ENCODE measurements at places on chromosomes 12 and 14.

GRCh38 chr12:97760601-97761000 is 298.0 kb downstream of the RMST start:
- H3K27ac ChIP-seq = no peak overlapping the region
- H3K36me3 ChIP-seq = peaks cover 4% of the 10 kb centered on the region
- no peaks in the 10 kb centered on the region for H3K27me3 ChIP-seq
- H3K4me3 ChIP-seq = no peak overlapping the region
- H3K4me1 ChIP-seq = peaks cover 25% of the 10 kb centered on the region

DNA sequence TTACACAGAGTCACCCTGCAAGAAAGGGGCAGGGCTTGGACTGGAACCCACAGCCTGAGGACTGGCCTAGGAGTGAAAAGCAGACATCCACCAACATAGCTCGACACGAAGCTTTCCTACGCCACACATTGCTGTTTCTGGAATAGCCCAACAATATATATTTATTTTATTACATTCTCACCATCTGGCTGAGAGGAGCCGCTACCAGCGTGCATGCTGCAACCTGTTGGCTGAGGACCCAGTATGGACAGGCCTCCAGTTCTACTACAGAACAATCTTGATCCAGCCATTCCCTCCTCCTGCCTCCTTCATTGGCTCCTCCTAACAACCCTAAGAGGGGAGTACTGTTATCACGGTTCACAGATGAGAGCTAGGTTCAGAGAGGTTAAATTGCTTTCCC is 35.6 kb upstream of the TBX5 start:
- DNase-seq = no peak
- no peaks in the 10 kb centered on the region for H3K36me3 ChIP-seq
- H3K27me3 ChIP-seq = peaks cover 100% of the 10 kb centered on the region
- peaks cover 4% of the 10 kb centered on the region for H3K4me1 ChIP-seq
- H3K4me3 ChIP-seq = no peak overlapping the region
- H3K27ac ChIP-seq = no peak overlapping the region

- no peaks in the 10 kb centered on the region for H3K36me3 ChIP-seq
- no peak for DNase-seq
- no peak overlapping the region for H3K4me3 ChIP-seq
- peaks cover 29% of the 10 kb centered on the region for H3K27me3 ChIP-seq
- no peaks in the 10 kb centered on the region for H3K4me1 ChIP-seq
Measured at GRCh38 chr12:4172999-4173398, 100.6 kb upstream of the CCND2 start.

DNA sequence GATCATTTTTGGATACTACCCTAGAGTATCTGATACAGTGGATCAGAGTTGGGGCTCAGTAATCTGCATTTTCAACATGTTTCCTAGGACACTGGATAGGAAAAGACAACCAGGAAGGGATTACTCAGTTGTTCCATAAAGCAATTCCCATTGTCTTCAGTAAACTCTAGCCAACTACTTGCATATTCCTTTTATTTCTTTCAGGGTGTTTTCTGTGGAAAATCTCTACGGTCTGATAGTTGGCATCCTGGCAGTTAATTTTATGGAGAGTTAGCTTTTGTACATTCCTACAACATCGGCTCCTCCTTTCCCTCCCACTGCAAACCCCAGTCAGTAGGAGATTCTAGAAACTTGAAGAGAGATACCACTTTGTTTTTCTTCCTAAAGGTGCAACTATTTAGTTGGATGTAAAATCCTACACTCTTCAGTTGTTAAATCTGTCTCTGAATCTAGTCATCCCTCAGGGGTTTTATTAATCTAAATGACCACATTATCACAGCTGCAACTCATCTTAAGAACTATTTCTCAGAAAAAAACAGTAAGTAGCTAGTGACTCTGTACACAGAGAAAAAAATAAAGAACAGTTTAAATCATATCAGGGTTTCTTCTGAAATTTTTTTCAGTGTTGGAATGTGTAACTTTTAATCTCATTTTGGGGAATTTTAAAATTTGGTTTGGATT is 103.9 kb downstream of the PDE3A start:
- no peaks in the 10 kb centered on the region for H3K4me1 ChIP-seq
- H3K27me3 ChIP-seq = no peaks in the 10 kb centered on the region
- no peak for DNase-seq
- H3K4me3 ChIP-seq = no peak overlapping the region
- H3K36me3 ChIP-seq = peaks cover 3% of the 10 kb centered on the region
